Activated T-cell treated with anti-CD3 and anti-CD28 coated beads, Interleukin-2, amount 50 U/mL, for 4 hours (primary cell): ENCODE measurements at places on chromosomes 5 and 9. TPM values are rescaled to one million over a fixed set of nuclear protein-coding genes. Genes with fewer than 3 reads are reported as not detected.

DNA sequence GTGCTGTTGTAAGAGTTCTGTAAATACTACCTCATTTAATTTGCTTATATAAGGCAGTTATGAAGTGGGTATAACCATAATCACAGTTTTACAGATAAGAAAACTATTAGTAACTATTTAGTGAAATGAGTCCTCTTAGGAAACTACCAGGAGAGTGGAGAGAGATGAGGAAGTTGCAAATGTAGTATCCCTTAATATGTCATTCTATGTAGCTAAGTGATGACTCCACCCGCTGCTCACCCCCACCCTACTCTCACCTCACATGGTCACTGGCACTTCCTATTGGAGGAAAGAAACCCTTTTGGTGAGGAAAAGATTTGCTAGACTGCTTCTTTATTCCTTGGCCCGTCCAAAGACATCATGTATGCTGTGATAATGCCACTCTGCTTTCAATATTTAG, 241.8 kb upstream of the SLC24A2 start:
- no peak for DNase-seq

- DNase-seq, result no peak
These were observed 45.4 kb downstream of the MFAP3 start for GRCh38 chr5:154084062-154084639.

DNA sequence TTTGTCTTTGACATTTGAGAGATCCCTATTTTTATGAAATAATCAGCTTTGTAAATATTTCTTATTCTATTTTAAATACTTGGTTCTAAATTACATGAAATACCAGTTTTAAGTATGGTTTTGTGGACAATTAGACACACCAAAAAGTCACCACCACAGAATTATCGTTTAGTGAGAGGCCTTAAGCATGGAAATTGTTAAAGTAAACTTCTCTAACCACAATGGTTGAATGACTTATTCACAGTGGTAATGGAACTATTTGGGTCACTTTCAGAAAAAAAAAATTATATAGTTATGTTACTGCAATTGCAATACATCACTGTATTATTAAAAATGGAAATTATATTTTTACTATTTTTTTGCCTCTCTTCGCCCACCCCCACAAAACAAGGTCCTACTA, 1252.5 kb downstream of the EFNA5 start:
- DNase-seq, result no peak

DNA sequence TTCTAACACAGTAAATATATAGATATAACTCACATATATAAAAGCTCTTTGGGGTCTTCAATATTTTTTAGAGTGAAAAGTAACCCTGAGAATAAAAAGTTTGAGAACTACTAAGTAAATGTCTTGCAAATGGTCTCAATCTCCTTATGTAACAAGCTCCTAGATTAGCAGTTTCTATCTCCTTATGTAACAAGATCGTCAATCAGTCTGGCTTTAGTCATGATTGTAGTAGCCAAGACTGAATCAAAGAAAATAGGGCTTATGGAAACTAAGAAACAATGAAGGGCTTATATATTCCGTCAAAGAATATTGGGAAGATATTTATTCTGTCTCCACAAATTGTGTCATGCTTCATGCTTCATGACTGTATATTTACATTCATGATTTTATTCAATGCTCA, 22.4 kb upstream of the FREM1 start:
- no peak for DNase-seq

- DNase-seq, result no peak
These were observed 79.1 kb upstream of the IER5L start for GRCh38 chr9:129256959-129257713.

DNA sequence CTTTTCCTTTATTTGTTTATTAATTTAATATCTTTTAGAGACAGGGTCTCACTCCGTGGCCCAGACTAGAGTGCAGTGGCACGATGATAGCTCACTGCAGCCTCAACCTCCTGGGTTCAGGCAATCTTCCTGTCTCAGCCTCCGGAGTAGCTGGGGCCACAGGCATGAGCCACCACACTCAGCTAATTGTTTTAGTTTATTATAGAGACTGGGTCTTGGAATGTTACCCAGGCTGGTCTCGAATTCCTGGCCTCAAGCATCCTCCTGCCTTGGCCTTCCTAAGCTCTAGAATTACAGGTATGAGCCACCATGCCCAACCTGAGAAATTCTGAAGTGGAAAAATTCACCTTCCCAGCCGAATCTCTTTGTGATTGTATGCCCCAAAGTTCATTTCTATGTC, 139.4 kb upstream of the SLC12A2 start:
- no peak for DNase-seq

DNA sequence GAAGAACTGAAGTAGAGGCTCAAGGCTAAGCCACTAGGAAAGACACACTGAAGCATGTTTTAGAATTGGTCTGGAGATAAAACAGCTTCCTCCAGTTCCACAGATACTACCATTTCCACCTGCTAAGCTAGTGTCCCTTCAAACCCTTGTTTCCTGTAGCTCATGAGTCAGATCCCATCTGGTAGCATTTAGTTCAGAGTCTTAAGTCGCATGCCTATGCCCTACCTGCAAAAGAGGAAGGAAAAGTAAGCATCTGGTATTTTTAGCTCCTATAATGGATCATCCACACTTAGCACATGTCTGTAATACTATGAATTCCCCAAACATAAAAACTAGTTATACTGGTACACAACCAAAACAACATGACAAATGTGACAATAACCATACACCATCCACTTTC, 92.1 kb downstream of the CDKN2A start:
- no peak for DNase-seq

DNA sequence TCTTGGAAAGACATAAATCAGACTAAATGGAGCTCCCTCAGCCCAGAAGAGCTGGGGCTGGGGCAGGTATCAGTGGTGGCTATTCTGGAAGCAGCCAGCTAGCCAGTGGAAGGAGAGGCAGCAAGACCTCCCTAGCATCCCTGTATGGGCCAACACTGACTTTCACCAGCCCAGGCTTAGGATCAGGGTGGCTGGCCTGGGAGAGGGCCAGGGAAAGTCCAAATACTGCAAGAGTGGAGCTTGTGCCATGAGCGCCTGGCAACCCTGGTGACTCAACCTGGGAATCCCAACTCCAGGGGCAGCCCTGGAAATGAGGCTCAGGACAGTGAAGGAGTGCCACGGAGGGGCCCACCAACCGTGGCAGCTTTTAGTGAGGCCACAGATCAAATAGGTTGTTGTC, 7.6 kb upstream of the IRF1 start:
- DNase-seq, result no peak

DNA sequence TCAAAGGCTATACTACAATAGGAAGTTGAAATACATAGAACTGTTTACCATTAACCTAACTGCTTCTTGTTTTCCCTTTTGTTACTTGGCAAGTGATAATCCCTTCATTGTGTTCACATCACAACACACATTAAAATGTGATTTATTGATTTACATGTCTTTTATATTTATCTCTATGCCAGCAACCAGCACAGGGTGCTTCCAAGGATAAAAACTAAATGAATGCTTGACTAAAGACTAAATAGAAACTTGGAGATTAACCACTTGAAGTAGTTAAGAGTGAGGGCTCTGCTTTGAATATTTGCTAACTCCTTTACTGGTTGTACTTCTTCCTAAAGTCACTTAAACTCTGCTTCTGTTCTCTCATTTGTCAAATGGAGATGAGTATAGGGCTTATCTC, 1730.6 kb downstream of the EFNA5 start:
- DNase-seq, result no peak

- DNase-seq, result no peak
These were observed 157.4 kb downstream of the NR3C1 start for GRCh38 chr5:143245929-143246561.

GRCh38 chr9:8156346-8156745, 356.8 kb upstream of the DMAC1 start:
- DNase-seq, result no peak

DNA sequence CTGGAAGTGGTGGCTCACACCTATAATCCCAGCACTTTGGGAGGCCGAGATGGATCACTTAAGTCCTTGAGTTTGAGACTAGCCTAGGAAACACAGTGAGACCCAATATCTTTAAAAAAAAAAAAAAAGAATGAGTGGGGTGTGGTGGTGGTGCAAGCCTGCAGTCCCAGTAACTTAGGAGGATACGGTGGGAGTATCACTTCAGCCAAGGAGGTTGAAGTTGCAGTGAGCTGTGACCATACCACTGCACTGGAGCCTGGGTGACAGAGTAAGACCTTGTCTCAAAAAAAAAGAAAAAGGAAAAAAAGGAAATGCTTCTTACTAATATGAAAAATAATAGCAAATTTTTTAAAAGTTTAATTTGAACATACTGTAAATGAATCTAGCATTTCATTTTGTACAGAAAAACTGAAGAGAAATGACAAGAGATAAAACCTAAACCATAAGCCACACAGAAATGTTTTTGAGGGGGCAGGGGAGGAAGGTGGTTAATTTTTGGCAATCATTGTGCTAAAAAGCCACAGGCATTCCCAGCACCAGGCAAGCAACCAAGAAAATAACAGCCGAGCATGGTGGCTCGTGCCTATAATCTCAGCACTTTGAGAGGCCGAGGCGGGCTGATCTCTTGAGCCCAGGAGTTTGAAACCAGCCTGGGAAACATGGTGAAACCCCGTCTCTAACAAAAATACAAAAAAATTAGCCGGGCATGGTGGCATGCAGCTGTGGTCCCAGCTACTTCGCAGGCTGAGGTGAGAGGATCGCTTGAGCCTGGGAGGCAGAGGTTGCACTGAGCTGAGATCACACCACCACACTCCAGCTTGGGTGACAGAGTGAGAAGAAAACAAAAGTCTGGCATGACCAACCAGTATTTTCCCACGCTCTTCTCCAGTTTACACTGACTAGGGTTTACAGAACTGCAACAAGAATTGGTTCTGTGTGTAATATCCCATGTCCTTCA, 114.5 kb upstream of the NR5A1 start:
- no peak for DNase-seq

DNA sequence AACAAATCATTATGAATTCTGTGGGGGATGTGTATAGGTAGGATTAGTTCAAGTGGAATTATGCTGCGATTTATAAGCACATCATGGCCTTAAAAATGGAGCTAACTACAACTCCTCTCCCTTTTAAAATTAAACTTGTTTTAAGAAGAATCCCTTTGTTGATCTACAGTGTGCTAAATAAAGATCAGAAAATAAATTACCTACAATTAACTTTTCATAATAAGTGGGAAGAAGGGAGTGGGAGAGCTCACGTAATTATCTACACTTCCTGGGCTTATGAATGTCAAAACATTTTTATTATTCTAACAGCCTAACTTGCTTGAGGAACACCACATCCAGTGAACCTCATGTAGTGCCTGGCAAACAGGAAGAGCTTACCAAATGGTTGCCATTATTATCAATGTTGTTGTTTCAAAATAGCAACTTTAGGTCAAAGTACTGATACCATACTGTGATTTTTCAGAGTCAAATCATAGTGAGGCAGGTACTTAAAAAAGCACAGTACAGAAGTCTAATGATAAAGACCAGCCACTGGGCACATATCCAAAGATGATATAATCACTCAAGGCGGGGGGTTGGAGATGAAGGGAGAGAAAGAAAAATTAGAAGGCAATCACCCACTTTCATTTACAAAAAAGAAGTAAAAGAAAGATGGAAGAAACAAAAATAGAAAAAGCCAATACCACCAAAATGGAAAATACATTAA, 174.0 kb downstream of the RAPGEF6 start:
- no peak for DNase-seq

- no peak for DNase-seq
These were observed 15.7 kb downstream of the RFK start for GRCh38 chr9:76378367-76379073.

DNA sequence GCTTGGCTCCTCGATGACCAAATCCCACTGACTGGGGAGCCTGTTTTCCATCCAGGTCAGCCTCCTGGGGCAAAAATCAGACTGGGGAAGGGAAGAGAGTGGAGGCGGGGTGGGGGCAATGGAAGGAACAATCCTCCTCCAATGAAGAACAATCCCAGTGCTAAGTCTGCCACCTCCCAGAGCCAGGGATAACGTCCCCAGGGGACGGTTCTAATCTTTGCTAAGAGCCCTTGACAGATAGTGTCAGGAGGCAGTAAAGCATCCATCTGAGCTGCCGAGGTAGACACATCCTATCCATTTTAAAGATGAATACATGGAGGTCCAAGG, 298.5 kb upstream of the MSX2 start:
- DNase-seq, result no peak

- no peak for DNase-seq
These were observed 143.0 kb downstream of the GOLPH3 start for GRCh38 chr5:32031089-32031488.

- no peak for DNase-seq
These were observed 4.0 kb downstream of the ADGRD2 start for GRCh38 chr9:124454296-124454695.

DNA sequence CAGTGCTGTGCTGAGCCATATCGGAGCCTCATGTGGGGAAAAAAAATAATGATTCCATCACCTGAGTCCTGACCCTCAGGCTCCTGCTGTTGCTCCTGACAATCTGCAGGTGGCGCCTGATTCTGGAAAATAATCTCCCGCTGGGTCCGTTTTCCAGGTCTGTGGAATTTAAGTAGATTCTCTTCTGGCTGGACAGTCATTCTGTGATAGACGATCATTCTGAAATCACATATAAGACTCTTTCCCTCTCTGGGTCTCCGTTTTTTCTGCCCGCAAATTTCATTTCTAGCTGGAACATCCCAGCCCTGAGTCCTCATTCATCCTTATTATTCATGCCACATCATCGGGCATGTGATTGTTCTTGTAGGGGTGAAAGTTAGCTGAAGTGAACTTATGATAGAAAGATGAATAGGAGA, 22.1 kb upstream of the STXBP1 start:
- DNase-seq, result no peak

GRCh38 chr9:79233542-79233941, 338.2 kb upstream of the TLE4 start:
- no peak for DNase-seq

DNA sequence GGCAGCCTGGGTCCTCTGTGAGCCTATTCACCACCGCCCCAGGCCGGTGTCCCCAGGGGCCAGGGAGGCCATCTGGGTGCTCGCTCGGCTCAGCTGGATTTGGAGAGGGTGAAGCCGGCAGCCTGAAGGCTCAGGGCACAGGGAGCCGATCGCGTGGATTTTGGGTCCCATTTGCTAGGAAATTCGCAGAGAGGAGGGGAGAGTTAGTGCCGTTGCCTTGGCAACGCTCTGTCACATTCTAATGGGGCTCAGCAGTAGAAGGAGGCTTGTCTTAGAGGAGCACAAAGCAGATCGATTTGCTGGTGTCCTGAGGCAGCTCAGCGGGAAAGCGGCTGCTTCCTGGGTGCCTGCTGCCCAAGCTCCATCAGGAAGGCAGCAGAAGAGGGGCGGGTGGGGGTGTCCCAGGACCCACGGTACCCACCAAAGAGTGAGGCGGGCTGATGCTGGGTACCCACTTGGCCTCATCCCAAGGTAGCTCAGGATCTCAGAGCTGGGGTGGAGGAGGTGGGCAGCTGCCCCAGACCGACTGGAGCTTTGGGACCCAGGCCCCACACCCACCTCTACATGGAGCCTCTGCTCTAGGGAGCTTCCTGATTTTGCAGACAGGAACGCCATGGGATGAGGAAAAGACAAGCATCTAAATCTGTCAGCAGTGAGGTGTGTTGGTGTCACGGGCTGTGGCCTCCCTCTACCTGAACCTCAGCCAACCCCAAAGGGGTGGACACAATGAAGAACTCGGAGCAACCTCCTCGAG, 17.1 kb upstream of the OLFM1 start:
- DNase-seq, result no peak

Gene COL5A1
- total RNA-seq, result 0.14 TPM

Gene TMEM141
- total RNA-seq, result 49.5 TPM

Gene PCDH12
- total RNA-seq, result 0.13 TPM

Gene PDGFRB
- total RNA-seq, result 0.37 TPM

Gene KIAA0825
- total RNA-seq, result 0.38 TPM

Gene SMIM3
- 6.8 TPM for total RNA-seq

Gene FCN2
- total RNA-seq, result not detected

Gene TRIM36
- total RNA-seq, result not detected

Gene KCNN2
- not detected for total RNA-seq
